Progenitor cell of endocrine pancreas (in vitro differentiated cells): ENCODE measurements at places on chromosomes 1 and 21.
A peak's percentile ranks its signal among the peaks of the same experiment; 100 is the strongest.

- H3K4me1 ChIP-seq: no peaks in the 10 kb centered on the region
- no peak overlapping the region for H3K4me3 ChIP-seq
- H3K27ac ChIP-seq: no peak overlapping the region
- H3K36me3 ChIP-seq: peaks cover 1% of the 10 kb centered on the region
- no peaks in the 10 kb centered on the region for H3K27me3 ChIP-seq
These were observed 27.1 kb downstream of the CFAP57 start for GRCh38 chr1:43199093-43199726.

DNA sequence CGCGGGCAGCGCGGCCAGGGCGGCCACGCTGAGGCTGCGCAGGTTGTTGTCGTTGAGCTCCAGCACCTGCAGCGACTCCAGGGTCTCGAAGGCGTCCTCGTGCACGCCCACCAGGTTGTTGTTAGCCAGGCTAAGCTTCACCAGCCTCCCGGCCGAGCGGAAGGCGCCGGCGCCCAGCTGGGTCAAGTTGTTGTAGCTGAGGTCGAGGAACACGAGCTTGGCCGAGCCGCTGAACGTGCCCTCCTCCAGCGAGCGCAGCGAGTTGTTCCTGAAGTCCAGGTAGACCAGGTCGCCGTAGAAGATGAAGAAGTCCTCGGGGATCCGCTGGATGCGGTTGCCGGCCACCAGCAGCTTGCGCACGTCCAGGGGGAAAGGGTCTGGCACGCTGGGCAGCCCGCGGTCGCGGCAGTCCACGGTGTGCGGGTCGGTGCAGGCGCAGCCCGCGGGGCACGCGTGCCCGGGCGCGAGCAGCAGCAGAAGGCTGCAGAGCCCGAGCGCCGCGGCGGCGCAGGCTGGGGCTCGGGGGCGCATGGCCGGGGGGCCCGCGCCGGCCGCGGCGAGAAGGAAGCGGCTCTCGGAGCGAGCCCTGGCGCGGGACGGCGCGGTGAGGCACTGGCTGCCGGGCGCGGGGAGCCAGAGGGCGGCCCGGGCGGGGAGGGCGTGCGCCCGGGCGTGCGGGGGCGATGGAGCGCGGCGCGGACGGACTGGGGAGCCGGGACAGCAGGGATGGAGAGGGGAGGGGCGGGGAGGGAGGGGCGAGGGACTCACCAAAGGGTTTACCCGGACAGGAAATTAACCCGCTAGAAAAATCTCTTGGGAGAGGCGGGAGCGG is 524 bp downstream of the LRRC38 start:
- H3K4me1 ChIP-seq: peaks cover 4% of the 10 kb centered on the region
- H3K27ac ChIP-seq: no peak overlapping the region
- no peaks in the 10 kb centered on the region for H3K36me3 ChIP-seq

DNA sequence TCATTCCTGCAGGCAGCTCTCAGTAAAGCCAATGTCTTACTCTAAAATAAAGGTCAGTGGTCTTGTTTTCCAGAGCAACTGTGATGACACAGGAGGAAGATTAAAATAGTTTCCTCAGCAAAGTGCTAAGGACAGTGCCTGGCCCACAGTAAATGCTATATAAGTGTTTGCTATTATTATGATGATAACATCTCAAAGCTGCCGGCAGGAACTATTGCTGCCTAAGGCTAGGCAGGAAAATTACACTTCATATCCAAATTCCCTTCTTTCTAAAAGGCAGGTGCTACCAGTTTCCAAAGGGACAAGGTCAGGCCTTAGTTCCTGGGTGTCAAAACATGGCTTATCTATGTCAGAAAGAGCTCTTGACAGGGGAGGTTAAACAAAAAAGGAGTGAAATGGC is 401.3 kb downstream of the HHAT start:
- no peaks in the 10 kb centered on the region for H3K4me1 ChIP-seq
- H3K4me3 ChIP-seq: no peak overlapping the region
- no peak overlapping the region for H3K27ac ChIP-seq
- DNase-seq: no peak
- peaks cover 5% of the 10 kb centered on the region for H3K27me3 ChIP-seq

DNA sequence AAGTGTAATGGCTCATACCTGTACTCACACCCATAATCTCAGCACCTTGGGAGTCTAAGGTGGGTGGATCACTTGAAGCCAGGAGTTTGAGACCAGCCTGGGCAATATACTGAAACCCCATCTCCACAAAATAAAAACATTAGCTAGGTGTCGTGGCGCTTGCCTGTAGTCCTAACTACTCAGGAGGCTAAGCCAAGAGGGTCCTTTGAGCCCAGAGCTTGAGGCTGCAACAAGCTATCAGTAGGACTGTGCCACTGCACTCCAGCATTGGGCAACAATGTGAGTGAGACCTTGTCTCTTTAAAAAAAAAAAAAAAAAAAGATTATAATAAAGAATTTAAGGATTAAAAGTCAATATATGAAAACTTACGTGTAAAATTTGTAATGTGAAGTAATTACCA is 11.7 kb downstream of the BPNT1 start:
- no peak for DNase-seq
- no peaks in the 10 kb centered on the region for H3K27me3 ChIP-seq
- H3K36me3 ChIP-seq: peaks cover 15% of the 10 kb centered on the region
- H3K4me1 ChIP-seq: no peaks in the 10 kb centered on the region

DNA sequence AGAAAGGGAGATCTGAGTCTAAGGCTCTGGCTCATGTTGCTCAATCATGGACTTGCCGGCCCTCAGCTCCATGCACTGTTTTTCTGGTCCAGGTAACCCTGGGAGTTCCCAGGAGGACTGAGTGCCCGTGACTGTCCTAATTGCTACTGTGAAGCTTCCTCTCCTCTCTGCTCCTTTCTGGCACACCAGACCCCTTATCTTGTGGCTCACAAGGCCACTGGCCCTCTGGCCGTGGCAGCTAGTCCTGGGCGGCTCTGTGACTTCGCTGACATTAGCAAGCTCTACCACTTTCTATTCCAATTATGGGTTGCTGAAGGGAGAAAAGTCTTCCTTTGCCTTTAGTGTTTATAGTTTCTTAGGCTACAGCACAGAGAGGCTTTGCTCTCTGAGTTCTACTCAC is 380.2 kb downstream of the RWDD3 start:
- H3K36me3 ChIP-seq: no peaks in the 10 kb centered on the region
- no peaks in the 10 kb centered on the region for H3K27me3 ChIP-seq
- peak overlapping the region; percentile 60 for H3K27ac ChIP-seq
- peaks cover 4% of the 10 kb centered on the region for H3K4me1 ChIP-seq
- no peak overlapping the region for H3K4me3 ChIP-seq

DNA sequence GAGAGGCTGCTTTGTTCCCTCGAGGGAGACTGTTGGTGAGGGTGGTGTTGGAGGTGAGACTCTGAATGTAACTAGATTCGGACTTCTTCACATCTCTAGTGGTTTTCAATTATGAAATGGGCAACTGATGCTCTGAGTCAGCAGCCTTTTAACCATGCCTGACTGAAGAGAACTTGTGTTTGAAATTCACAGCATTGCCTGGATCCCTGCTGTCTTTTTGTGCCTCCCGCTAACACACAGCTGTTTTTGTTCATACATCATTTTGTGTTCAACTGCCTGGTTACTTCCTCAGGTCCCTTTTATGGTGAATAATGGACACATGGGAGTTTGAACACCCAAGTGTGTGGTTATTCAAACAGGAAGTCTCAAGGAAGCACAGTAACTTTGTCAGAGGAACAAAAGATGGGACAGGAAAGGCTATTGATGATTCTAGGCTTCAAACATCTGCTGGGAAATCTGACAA is 16.8 kb downstream of the LAMC1 start:
- no peak overlapping the region for H3K4me3 ChIP-seq
- H3K4me1 ChIP-seq: peaks cover 33% of the 10 kb centered on the region
- DNase-seq: no peak
- no peaks in the 10 kb centered on the region for H3K36me3 ChIP-seq
- H3K27ac ChIP-seq: peak overlapping the region; percentile 8
